Stimulated activated CD4-positive, alpha-beta T cell treated with anti-CD3 and anti-CD28 coated beads, Interleukin-1b, Interleukin-23, amount 100 ng/mL, for 1 hour (primary cell): ENCODE measurements at places on chromosomes 16 and 17.

- DNase-seq = no peak
Measured at GRCh38 chr16:72847187-72848027, 200.5 kb downstream of the ZFHX3 start.

GRCh38 chr17:82281502-82282238, 8.2 kb upstream of the CSNK1D start:
- DNase-seq = no peak

- no peak for DNase-seq
Measured at GRCh38 chr16:48542020-48542473, 67.9 kb downstream of the N4BP1 start.

GRCh38 chr16:11507991-11508390, 78.7 kb downstream of the LITAF start:
- DNase-seq = no peak

DNA sequence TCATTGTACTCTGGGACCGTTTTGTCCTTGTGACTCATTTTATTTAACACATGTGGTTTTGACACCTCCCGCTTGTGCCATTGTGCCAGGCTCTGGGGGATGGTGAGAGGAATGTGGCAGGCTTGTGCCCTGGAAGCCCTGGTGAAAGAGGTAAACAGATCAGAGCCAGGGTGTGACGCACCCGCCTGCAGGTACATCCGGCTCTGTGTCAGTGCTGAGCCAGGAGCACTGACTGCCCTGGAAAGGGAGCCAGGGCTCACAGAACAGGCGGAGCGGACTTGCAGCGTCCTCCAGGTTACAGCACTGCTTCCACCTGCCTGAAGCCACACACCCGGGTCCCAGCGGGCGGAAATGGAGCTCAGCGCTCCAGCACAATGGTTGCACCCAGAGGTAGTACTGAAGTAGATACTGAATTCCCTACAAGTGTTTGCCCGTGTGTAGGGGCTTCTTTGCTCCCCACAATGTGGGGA, 30.6 kb downstream of the CDRT15 start:
- peak; percentile 39 for DNase-seq

- DNase-seq = no peak
Measured at GRCh38 chr17:9330611-9331271, 244.9 kb downstream of the STX8 start.

DNA sequence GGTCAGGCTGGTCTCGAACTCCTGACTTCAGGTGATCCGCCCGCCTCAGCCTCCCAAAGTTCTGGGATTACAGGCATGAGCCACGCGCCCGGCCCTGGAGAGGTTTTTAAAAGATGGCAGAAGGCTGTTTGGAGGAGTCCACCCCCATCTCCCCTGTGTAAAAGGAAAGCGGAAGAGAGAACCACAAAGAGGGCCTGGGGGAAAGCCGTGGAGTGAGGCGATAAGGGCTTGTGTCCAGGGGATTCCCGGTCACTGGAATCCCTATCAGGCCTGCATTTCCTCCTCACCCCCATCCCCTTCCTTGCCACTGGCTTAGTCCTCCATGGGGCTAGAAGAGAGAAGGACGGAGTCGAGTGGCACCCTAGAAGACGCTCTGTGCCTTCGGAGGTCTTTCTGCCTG, at the start of gene GP1BA:
TSS of gene GP1BA (plus strand) at position 315 of the 400 bp plus-strand sequence. CDS start 328 bp downstream, outside the sequence.
- no peak for DNase-seq

GRCh38 chr16:68324780-68325357, 14.1 kb downstream of the PRMT7 start:
- DNase-seq = no peak

DNA sequence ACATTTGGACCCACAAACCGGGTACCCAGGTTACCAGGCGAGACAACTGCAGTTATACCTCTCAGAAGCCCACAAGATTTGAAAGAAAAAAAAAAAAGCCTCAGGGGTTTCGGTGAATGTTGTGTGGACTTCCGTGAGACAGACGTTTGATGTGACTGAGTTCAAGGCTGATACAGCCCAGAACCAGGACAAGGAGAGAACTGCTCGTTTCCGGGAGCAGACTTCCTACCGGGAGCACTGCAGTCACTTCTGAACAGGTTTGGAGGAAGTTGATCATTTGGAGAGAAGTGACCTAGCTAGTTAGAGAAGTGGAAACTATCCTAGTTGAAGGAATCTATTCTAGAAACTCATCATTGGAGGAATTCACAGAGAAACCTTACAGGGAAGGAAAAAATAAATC, 847 bp downstream of the CKLF start:
- no peak for DNase-seq

DNA sequence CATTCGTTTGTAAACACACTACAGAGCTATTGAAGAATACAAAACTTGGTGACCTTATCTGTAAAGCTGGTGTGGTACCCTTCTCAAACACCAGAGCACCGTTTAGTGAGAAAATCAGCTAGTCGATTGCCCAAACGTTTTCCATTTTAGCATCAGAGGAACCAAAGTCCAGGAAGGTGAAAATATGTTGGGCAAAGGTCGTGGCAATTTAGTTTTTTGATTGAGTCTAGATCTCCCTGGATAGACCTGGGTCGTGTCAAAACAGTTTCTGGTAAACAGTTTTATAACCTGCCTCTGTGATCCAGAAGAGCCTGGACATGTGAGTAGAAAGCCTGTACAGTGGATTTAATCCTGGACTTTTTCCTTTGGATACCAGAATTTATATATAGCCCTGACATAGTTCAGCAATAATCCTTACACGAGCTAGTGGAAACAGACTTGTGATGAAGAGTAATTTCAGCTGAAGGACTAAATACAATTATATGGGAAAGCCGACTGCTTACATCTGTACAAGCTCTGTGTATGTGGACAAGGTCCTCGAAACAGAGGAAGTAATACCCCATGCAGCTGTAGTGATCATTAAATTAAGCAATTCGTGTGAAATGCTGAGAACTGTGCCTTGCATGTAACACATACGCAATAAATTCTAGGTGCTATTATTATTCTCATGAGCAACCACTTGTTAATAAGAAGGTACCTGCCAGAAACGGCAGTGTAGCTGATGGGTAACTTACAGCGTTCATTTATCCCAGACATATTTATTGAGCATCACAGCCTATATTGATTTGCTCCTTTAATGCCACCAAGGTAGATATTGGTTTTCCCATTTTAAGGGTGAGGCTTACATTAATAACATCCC, 72.5 kb downstream of the MAP2K6 start:
- DNase-seq = no peak

- no peak for DNase-seq
Measured at GRCh38 chr17:55571095-55571494, 59.8 kb upstream of the SMIM36 start.

DNA sequence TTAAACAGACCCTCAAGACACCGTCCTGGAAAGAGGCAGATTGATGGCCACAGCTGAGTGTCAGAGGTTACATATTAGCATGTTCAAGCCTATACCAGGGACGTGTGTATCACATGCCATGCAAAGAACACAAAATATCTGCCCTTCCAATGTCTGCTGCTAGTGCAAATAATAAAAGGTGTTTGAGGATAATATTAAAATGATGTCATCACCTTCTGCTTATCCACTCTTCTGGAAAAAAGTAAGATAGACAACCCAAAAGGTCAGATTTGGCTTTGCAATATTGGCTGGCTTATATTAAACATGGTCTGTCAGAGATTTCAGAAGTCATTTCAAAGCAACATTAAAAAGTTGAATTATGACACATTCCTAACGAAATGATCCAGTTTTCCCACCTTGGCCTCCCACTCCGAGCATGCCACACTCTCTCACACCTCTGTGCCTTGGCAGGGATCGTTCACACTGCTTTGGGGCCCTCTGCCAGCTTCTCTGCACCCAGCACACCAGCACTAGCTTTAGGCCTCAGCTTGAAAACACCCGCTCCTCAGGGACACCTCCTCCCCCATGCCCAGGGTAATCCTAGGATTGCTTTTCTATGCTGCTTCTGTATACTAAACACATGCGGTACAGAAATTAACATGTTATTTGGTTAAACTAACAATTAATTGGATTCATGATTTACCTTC, 248.2 kb downstream of the NTN1 start:
- no peak for DNase-seq

DNA sequence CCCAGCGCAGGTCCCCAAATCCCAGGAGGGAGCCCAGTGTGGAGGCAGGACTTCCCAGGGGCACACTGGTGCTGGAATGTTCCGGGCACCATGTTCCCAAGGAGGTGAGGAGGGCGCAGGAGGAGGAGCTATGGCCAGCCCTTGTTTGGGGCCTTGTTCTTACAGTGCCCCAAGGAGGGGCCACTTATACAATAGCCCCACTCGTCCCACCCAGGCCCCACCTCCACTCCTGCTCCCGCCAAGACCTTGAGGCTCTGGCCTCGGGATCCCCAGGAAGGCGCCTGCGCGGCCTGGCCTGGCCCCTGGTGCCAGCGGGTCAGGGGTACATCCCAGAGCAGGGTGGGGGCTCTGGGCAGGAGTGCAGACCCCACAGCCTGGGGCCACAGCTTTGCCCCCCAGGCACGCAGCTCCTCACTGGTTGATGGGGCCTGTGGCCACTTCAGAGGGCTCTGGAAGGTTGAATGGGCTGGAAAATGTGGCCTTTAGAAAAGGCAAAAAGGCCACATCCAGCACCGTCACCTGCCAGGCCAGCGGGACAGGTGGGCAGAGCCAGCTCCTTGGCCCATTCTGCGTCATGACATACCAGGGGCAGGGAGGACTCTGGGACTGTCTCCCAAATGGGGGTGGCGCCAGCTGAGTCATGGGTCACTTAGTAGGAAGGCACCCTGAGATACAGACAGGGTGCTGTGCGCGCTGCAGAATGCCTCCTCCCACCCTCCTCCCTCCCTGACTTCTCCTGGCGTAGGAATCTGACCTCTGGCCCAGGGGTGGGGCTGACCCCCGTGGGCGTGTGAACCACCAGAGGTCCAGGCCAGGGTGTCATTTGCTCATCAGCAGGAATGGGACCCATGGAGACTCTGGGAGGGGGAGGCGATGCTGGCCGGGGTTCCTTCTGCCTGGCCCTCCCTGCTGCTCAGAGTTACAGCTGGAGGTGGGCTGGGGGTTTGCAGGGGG, 32.3 kb upstream of the PVALEF start:
- no peak for DNase-seq

- DNase-seq = no peak
Measured at GRCh38 chr17:50062293-50063243, 6.7 kb downstream of the ITGA3 start.

DNA sequence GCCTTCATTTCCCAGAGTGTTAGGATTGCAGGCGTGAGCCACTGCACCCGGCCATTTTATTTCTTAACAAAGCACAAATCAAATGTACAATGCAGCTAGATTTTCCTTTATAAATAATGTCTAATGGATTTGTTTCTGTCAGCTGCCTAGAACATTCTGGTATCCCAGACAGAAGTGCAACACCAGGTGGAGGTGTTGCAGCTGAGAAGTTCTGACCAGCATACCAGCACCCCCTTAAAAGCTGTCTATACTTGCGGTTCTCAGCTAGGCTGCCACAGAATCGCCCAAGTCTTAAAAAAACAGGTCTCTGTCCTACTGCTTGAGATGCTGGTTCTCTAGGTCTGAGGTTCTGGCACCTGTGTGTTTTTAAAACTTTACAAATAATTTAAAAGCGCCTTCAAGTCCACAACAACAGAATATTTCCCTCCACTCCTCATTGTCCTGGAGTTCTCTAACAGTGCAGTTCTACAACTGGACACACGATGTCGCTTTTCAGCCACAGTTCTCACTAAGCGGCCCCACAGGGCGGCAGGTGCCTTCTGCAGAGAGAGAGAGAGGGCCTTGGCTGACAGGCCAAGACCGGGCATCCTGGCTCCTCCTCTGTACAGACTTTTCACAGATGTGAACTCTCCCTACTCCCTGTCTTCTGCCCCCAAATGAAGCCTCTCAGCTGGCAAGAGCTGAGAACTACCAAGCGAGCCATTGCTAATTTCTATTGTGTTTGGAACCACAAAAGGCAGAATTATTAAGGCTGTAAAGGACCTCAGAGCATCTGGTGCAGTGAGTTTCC, 32.6 kb upstream of the MEOX1 start:
- peak; percentile 57 for DNase-seq
